T-helper 2 cell (primary cell): ENCODE measurements at places on chromosomes 3 and 15.

GRCh38 chr3:142802891-142803290 lies 79.1 kb downstream of the TRPC1 start:
- DNase-seq, result no peak

GRCh38 chr3:13844286-13844685 lies 35.6 kb downstream of the WNT7A start:
- DNase-seq, result no peak

DNA sequence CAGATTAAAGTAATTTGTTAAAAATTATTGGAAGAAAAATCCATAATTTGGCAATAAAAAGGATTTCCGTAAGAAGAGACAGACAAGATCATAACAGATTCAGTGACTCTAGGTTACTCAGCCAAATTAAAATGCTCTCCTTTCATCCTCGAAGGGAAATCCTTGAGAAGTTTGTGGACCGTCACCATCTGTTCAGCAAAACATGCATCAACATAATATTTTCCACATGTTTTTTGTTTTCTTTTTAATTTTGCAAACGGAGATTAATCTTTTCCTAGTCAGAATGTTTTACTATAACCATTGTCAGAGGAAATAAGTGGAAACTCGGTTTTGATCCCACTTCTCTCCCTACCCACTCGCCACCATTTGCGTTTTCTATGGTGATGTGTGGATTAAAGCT lies 128.3 kb downstream of the TMCO5A start:
- DNase-seq, result no peak

- DNase-seq, result no peak
These were observed 17.9 kb upstream of the TM4SF1 start for GRCh38 chr3:149395107-149396089.

- no peak for DNase-seq
These were observed 157.9 kb downstream of the STAC start for GRCh38 chr3:36538136-36538749.
